Neuronal stem cell (in vitro differentiated cells): ENCODE measurements at places on chromosomes 16 and 17.

DNA sequence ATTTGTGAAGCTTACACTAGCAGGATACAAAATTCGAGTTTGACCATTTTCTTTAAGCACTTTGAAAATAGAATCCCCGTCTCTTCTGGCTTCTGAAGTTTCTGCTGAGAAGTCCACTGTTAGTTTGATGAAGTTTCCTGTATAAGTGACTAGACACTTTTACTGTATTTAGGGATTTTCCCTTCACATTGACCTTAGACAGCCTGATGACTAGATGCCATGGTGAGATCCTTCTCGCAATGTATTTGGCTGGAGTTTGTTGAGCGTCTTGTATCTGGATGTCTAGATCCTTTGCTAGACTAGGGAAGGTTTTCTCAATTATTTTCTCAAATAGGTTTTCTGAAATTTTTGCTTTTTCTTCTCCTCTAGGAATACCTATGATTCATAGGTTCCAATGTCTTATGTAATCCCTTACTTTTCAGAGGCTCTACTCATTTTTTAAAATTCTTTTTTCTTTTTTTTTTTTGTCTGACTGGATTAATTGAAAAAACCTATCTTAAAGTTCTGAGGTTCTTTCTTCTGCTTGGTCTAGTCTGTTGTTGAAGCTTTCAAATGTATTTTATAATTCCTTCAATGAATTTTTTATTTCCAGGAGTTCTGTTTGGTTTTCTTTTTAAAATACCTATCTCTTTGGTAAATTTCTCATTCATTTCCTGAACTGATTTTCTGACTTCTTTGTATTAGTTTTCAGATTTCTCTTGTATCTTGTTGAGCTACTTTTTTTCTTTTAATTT, 63.7 kb upstream of the ABCC11 start:
- DNase-seq, result no peak

GRCh38 chr17:15348021-15348420, 6.6 kb upstream of the TEKT3 start:
- DNase-seq, result no peak

GRCh38 chr17:66540131-66540781, 237.8 kb downstream of the PRKCA start:
- peak; percentile 55 for DNase-seq

DNA sequence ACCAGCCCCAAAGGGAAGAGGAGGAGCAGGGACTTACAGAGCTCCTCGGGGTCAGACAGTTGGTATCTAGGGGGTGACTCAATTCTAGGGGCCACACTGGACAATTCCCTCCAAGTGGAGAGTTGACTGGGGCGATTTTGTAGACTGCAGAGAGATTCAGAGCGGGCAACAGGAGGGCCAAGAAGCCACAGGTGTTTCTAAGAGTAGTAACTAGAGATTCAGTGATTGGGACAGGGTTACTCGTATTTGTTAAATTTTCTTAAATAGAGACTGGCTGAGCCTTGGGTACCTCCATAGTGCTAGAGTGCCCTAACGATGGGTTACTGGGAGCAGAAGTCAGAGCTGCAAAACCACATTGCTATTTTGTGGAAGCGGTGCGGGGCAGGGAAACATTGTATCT, 3.3 kb upstream of the INPP5K start:
- DNase-seq, result no peak

- DNase-seq, result no peak
Observed at GRCh38 chr17:78777881-78778280, 4.2 kb downstream of the CYTH1 start.

GRCh38 chr17:45131616-45132319, 547 bp downstream of the PLCD3 start:
- peak; percentile 76 for DNase-seq

DNA sequence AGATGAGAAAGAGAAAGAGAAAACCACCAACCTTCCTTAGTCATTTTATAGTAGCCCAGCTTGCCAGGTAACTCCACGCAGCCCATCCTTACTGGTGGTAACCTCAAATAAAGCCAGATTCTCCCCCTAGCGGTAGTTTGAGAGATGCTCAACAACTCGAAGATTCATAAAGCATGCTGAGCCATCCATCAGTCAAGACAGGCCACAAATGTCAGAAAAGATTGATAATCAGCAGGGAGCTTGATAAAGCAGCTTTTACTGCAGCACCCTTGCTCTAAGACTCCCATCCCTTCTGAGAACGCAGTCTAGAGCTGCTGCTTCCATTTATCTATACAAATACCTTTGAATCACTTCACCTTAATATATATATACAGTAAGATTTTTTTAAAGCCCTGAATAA, 451.5 kb upstream of the HSBP1 start:
- DNase-seq, result peak; percentile 39

DNA sequence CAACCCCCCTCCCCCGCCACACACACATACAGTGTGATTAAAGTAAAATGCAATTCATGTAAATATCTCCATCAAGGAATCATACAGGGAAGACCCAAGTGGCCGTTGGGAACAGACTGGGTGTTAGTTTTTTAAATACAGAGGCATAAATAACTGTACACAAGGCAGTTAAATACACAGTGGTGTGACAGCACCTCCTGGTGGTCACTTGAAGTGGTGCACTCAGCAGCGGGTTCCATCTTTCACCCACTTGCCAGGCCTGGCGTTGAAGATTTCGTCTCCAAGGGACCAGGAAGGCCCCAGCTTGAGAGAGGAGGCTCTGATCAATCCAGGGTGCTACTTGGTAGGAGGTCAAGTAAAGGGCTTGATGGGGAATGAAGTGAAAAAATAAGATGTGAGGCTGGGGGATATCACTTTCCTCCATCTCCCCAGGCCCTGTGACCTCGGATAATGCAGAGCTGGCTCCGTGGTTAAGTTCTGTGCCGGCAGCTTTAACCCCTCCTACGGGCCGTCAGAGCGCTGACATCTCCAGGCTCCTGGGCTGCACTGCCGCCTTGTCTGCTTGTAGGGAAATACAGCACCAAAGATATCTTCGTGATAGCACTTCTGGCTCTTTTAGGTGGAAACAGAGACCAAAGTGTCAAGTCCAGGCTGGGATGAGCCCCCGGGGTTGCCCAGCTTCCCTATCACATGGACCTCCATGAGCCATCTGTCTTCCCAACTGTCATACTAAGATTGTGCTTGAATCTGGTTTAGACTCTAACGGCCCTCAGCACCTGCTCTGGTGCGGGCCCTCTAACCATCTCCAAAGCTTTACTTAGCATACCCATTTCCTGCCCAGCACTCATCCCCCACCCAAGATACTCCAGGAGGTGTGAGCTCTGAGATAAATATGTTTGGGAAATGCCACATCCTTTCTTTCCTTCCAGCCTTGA, 20.7 kb downstream of the LGALS9 start:
- peak; percentile 47 for DNase-seq

GRCh38 chr17:6796017-6796886, 20.2 kb downstream of the FBXO39 start:
- DNase-seq, result no peak

GRCh38 chr16:11916524-11917285, 949 bp upstream of the GSPT1 start:
- no peak for DNase-seq

- DNase-seq, result no peak
Observed at GRCh38 chr17:28065706-28066105, 23.2 kb downstream of the NLK start.

DNA sequence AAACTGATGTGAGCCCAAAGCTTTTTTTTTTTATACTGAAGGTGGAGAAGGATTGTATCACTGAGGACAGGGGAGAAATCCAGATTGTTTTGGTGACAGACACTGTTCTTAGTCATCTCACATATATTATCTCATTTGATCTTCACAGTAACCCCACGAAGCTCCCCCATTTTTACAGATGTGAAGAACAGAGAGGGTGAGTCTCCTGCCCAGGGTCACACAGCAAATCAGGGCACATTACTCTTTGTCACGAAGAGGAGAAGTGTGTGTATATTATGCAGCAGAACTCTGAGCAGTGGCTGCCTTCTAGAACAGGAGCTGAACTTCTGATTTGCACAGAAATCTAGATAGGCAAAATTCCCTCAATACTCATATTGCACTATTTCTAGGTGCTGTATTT, 504.3 kb downstream of the XYLT1 start:
- no peak for DNase-seq

- no peak for DNase-seq
Observed at GRCh38 chr17:2089021-2089422, 34.1 kb downstream of the HIC1 start.

DNA sequence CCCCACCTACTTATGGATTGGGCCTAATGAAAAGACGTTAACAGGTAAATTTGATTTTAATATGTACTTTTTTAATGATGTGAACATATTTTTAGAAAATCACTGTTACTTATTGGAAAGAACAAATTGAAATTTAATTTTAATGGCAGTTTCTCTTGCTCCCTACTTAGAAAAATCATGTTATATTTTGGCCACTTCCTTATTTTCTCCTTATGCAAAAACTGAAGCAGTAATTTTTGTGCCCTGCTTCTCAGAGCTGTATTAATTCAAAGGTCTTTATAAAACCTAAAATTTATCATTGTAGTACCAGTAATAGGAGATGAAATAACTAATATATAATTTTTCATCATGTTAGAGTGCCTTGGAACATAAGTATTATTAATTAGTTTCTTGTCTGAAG, 2.8 kb downstream of the ZPBP2 start:
- DNase-seq, result no peak

DNA sequence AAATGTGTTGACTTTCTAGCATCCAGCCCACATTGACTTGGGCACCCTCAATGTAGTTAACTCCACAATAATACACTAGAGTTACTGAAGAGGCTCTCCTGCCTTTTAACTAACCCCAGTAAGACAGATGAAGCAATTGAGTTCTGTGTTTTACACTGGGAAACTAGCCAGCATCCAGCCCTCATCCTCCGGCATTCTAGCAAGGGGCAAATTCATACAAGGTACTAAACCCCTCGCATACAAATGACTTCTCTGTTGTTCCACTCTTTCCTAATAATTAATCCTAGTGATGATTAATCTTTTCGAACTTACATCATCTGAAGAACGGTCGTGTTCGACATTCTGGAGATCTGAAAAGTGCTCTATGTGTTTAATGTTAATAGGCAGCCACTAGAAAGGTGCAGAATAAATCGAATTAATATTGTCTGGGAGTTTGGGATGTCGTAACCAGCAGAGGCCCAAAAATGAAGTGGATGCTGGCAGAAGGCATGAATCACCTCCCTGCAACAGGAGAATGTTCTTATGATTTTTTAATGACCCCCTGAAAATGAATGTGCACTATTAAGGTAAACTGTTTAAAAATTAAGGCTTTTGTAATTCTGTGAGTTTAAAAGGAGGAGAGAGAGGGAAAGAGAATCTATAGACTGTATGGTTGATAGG, 249.4 kb downstream of the SNX29 start:
- DNase-seq, result no peak
